ENCODE measurements at places on chromosomes 5 and 9.

DNA sequence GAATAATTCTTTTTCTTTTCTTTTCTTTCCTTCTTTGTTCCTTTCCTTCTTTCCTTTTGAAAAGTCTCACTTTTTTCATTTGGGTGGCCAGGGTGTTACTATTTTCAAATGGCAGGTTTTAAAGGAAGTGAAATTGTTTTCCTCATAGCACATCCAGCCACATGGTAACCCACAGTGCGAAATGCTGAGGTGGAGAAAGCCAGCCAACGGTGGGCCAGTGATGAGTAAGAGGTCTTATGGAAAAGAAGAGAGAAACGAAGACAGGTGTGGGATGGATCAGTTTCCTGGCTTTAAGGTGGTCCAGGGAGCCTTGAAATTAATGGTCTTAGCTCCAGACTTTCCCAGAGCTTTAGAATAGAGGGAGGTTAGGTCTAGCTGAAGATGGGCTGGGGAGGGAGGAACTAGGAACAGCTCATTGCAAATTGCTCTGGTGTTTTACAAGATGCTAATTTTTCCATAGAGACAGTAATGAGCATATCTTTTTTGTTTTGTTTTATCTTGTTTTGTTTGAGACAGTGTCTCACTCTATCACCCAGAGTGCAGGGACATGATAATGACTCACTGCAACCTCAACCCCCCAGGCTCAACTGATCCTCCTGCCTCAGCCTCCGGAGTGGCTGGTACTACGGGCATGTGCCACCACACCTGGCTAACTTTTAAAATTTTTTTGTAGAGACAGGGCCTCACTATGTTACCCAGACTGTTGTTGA, 17.8 kb downstream of the ITK start:
- no peak for DNase-seq

GRCh38 chr9:90966031-90966290, 164.3 kb downstream of the SYK start:
- DNase-seq, result no peak

DNA sequence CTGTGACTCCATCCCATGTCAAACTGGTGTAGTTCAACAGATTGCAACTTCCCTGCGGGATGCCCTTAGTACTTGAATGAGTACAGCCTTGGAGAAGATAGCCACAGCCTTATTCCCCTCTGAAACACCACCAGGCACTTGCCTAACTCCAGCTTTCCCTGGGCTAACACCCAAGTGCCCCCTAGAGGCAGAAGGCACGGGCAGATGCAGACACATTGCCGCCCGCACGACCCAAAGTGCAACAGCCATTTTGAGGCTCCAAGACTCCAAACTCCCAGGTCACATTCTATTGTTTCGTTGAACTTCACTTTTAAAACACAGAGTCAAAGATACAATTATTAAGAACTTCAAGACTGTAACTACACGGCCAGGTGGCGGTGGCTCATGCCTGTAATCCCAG, 163.6 kb upstream of the CDH6 start:
- no peak for DNase-seq

- peak; percentile 29 for DNase-seq
Observed at GRCh38 chr5:124701016-124701415, 45.4 kb downstream of the ZNF608 start.

DNA sequence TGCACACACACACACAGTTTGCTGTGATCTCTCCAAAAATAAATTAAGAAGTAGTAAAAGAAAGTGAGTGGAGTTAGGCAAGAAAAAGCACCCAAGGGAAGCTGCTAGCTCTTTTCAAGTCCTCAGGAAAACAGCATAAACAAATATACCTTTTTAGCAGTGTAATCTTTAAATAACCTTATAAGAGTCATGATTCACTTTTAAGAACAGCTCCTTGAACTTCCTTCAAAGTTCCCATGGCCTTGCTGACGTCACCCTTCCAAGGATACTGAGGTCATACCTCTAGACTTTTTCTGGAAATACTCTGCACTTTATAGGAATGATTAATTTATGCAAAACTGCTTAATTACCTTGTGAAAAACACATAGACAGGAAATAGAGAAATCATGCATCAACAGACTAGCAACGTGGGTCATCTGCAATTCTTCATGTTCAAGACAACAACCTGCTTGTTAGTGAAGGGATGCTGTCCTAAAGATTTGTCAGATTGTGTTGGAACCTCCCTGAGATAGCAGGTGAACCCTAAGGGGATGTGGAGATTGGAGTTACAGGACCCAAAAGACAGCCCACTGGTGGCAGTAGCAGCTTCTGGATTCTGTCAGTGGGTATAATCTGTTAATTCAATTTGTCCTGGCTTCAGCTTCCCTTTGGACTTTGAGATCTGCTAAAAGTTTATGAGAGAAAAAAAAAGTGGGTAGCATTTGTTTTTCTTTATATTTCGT, 229.0 kb downstream of the ELAVL2 start:
- peak; percentile 50 for DNase-seq

DNA sequence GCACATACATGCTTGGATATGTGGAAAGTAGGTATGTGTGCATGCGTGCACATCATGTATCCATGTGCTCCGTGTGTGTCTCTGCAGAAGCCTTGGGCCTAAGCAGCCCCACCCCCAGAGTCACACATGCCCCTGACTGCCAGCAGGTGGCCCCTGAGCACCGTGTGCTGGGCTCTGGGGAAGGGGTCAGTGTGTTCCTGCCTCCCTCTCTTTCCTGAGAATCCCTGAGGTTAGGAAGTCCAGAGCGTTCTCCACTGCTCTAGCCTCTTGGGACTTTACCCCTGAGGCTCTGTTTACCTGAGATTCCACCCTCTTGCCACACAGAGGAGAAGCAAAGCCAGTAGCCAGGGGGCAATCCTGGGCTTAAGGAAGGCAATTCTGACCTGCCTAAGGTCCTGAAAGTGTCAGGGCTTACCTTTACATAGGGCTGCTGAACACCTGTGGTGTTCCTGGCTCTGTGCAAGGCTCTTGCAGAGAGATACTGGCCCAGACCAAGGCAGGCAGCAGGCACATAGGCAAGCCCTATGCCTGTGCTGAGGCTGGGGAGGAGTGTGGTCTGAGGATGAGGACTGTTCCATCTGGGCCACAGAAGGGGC, 207.3 kb downstream of the TMEM38B start:
- peak; percentile 70 for DNase-seq

DNA sequence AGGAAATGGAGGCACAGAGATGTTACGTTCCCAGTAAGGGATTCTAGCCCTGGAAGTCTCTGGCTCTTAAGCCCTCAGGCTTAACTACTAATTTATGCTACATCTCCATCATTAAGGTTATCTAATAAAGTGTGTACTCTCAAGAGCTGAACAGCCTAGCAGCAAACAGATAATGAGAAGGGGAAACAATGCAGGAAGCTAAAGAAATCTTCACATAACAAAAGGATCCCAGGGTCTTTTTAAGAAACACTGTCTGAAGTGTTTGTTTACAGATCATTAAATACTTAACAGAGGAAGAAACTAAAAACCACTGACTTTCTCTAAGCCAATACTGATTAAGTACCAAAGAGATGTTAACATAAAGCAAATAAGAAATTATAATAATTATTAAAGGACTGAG, 129.0 kb downstream of the PAPPA start:
- no peak for DNase-seq

GRCh38 chr9:127198587-127198986, 66.0 kb upstream of the GARNL3 start:
- DNase-seq, result no peak

DNA sequence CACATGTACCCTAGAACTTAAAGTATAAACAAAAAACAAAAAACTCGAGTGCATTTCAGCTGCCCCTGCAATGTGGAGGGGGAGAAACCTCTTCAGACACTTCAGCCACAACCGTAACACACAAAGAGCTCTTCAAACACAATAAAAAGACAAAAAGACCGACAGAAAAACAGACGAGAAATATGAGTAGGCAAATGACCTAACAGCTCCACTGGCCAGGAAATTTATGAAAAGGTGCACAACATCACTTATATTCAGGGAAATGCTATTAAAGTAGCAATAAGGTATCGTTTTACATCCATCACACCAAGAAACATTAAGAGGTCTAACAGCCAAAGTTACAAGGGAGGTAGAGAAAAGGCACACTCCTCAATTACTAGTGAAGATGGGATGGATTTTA, 6.2 kb downstream of the ZBED3 start:
- DNase-seq, result no peak

DNA sequence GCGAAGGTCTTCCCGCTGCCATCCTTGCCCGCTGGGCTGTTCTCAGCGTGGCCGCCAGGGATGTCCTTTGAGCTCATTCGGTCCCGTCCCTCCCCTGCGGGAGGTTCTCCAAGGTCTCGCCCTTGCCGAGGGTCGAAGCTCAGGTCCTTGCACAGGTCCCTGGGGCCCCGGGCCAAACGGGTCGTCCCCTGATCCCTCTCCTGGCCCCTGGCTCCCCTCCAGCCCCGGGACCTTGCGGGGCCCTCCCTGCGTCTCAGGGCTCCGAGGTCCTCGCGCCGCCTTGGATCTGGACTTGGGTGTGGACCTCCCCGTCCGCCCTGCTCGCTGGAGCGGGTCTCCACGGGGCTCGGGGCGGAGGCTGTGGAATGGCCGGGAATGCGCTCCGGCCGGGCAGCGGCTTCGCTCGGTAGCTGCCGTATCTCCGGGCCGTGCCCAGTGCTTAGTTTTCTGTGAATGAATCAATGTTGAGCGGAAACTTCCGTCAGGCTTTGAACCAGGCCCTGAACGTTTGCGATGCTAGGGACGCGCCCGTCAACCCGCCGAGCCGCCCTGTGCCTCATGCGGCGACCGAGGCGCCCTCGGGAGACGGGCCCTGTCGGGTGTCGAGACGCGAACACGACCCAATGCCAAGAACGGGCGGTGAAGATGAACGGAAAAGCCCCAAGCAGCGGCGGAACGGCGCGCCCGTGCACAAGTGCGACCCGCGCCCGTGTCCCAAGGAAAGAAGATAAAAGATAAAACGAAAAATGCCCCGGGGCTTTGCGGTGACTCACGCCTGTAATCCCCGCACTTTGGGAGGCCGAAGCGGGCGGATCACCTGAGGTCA, 780 bp downstream of the RNU6ATAC start:
- DNase-seq, result peak; percentile 68

DNA sequence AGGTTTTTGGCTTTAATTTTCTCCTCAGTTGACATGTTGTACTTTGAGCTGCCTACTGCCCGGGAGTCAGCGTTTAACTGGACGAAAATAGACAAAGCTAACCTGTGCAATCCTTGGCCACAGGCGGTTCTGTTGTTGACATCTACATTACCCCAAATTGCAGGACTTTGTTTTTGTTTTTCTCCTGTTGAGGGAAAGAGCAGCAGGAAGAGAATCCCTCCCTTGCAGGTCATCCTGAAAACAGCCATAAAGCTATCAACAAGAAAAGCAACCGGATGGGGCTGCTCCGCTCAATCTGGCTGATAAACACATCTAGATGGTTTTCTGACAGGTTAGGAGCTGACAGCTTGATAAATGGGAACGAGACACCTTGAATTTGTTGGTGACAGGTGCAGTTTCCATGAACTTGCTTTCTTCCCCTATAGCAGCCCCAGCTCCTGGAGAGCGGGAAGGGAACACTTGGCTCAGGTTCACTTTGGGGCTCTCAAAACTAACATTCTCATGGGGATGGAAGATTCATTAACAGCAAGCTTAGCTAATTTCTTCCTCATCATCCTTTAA, 331.5 kb downstream of the SLIT3 start:
- no peak for DNase-seq

- DNase-seq, result peak; percentile 82
Observed at GRCh38 chr5:81165493-81166119, 67.5 kb upstream of the CKMT2 start.

GRCh38 chr5:135007749-135008363, 26.2 kb downstream of the PITX1 start:
- DNase-seq, result no peak

GRCh38 chr9:116163293-116164055, 9.9 kb downstream of the PAPPA start:
- DNase-seq, result no peak

- no peak for DNase-seq
Observed at GRCh38 chr5:43683884-43684471, 81.0 kb downstream of the NNT start.

DNA sequence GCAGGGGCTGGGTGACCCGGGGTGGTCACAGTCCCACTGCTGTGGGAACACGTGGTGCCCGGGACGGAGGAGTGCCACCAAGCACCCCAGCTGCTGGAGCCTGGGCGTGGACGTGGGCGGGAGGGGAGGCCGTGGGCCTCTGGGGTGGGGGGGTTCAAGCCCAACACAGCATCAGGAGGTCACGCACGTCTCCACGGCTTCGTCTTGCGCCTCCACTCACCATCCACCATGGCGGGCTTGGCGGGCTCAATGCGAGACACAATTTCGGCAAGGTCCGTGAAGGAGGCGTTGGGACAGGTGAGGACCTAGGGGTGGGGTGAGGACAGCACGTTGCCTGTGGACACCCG, 2.2 kb upstream of the NSMF start:
- DNase-seq, result no peak

DNA sequence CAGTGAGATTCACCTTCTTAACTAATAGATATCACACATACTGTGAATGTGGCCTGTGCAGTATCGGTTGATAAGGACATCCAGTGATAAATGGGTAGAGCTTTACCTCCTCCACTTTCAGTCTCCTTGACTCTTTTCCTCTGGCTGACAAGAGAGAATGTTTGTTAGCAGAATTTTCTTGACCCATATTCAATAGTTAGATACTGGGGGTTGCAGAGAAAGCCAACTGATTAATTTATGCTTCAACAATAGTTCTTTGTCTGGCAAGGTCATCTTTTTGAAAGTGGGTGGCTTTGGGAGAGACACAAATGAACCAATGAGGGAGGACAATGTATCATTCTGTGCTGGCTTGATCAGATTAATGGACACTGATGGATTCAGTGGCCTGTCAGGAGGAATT, 30.3 kb downstream of the TTC23L start:
- no peak for DNase-seq

Data from epithelial cell of esophagus (primary cell).